Activated T-helper 2 cell treated with anti-CD3 and anti-CD28 coated beads, Interferon-gamma antibody, Interleukin-2, Interleukin-4, amounts not matched to agents 10 μg/mL and 5 μg/mL and 100 μg/mL, durations not matched to agents 14 hours and 24 hours and 36 hours (primary cell): ENCODE measurements at places on chromosomes 4 and X. TPM values are rescaled to one million over a fixed set of nuclear protein-coding genes. Genes with fewer than 3 reads are reported as not detected.

DNA sequence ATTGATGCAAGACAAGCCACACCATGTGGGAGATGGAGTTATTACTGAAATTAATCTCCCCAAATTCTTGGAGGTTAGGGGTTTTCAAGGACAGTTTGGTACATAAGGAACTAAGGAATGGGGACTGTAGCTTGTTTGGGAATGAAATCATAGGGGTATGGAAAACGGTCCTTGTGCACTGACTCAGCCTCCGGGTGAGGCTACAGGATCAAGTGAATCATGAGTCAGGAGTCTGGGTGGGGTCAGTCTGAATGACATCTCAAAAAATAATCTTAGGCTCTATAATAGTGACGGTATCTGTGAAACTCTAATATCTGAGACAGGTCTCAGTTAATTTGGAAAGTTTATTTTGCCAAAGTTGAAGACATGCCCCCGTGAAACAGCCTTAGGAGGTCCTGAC lies 128.5 kb upstream of the CYSLTR1 start:
- no peak overlapping the region for H3K27ac ChIP-seq
- H3K36me3 ChIP-seq = no peaks in the 10 kb centered on the region
- H3K27me3 ChIP-seq = no peaks in the 10 kb centered on the region
- H3K4me3 ChIP-seq = no peak overlapping the region
- no peaks in the 10 kb centered on the region for H3K4me1 ChIP-seq
- DNase-seq = no peak

DNA sequence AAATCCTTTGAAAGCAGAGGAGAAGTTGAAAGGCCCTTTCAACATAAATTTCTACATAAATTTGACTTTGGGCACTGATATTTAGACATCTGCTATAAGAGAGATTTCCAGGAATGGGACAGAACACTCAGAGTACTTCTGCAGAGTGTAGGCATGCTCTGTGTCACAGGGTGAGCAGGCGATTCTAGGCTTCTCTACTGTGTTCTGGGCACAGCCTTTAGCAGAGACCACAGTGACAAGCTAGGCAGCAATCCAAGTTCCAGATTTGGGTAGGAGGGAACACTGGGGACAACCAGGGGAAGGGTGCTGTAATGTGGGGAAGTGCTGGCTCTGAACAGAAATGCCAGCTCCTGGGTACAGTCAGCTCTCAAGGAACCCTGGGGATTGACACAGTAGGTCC lies 6.9 kb downstream of the MAGEA10 start:
- H3K27ac ChIP-seq = no peak overlapping the region
- H3K36me3 ChIP-seq = no peaks in the 10 kb centered on the region
- no peaks in the 10 kb centered on the region for H3K4me1 ChIP-seq
- H3K4me3 ChIP-seq = no peak overlapping the region
- no peaks in the 10 kb centered on the region for H3K27me3 ChIP-seq

- peak overlapping the region; percentile 88 for H3K4me3 ChIP-seq
- peaks cover 10% of the 10 kb centered on the region for H3K4me1 ChIP-seq
- H3K27ac ChIP-seq = peak overlapping the region; percentile 46
Observed at GRCh38 chr4:3291969-3292570, 751 bp upstream of the RGS12 start.

DNA sequence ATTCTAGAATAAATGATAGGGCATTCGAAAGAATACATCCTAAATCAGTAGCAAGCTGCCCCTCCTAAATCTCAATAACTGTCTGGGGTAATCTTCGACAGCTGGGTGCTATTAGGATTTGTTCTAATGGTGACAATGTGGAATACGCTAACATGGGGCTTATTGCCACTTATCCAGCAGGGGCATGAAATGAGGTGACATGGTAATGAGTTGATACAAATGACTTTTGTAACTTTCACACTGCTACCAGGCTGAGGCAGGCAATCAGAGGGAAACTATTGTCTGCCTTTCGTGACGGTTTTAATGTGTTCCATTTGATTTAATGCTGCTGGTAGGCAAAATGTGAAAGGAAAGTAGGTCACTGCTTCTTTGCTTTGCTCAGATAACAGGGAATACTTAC lies 1047.4 kb upstream of the PABPC4L start:
- H3K4me1 ChIP-seq = no peaks in the 10 kb centered on the region
- H3K27ac ChIP-seq = no peak overlapping the region
- H3K4me3 ChIP-seq = no peak overlapping the region
- no peaks in the 10 kb centered on the region for H3K36me3 ChIP-seq
- no peaks in the 10 kb centered on the region for H3K27me3 ChIP-seq
- DNase-seq = no peak

DNA sequence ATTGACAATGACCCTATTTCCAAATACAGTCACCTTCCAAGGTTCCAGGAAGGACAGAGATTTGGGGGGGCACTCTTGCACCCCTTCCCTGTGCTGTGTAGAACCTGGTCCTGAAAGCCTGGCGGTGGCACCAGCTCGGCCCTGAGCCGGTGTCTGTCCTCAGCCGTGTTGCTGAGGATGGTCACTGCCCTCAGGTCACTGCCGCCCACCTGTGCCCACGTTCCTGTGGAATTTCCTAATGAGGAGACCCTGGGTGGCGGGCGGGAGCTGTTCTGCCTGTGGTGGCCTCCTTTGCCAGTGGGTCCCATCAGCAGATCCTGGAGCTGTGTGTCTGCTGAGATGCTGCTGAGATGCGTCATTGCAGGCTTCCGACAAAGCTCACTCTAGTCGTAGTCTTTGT lies 32.9 kb downstream of the NELFA start:
- peak overlapping the region; percentile 5 for H3K27ac ChIP-seq
- H3K36me3 ChIP-seq = peaks cover 78% of the 10 kb centered on the region
- H3K4me1 ChIP-seq = no peaks in the 10 kb centered on the region
- H3K27me3 ChIP-seq = no peaks in the 10 kb centered on the region

DNA sequence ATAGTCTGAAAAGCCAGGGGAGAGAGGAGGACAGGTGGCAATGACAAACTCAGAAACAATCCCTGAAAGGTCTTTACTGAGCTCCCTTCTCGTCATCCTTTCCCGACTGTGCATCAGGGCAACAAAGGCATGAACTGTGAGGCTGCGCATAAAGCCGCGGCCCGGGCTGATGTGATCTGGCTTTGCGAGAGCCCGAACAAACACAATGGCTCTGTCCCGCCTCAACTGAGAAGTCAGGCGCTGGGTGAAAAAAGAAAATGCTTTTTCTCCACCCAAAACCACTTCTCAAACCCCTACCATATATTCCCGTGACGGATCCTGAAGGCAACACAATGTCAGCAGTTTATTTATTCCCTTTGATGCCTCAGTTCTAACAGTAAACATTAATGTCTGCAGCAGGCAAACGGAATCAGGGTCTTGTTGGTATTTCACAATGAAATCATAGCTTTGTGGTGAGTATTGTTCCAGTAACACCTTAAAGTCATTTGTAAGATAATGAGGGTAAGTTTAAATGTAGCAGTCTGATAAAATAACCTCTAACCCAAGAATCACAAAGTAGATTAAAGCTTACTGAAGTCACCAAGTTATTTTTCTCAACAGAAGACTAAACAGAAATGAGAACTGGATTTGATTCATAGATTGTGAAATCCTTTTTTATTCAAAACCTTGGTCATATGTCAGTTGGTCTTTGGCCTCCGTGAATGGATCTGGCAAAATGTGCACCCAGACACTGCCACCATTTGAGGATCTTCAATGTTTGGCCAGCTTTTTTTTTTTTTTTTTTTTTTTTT lies 67.4 kb downstream of the APBB2 start:
- no peak overlapping the region for H3K4me3 ChIP-seq
- no peaks in the 10 kb centered on the region for H3K4me1 ChIP-seq
- H3K27me3 ChIP-seq = peaks cover 3% of the 10 kb centered on the region
- H3K36me3 ChIP-seq = no peaks in the 10 kb centered on the region

- no peaks in the 10 kb centered on the region for H3K27me3 ChIP-seq
- H3K4me3 ChIP-seq = no peak overlapping the region
- H3K27ac ChIP-seq = no peak overlapping the region
- H3K36me3 ChIP-seq = peaks cover 29% of the 10 kb centered on the region
Observed at GRCh38 chrX:44996277-44996676, 123.3 kb downstream of the KDM6A start.

DNA sequence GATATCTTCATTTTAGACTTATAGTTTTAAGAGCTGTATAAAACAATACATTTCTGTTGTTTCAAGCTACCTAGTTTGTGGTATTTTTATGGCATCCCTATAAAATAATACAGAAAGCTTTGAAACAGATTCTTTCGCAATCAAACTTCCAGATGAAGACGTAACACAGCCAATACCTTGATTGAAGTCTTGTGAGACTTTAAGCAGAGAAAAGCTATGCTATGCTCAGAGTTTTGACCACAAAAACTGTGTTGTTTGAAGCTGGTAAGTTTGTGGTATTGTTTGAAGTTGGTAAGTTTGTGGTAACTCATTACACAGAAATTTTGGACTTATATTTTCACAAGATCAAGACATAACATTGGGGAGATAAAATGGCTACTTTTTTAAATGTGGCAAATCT lies 201.8 kb upstream of the UGT8 start:
- DNase-seq = no peak
- H3K36me3 ChIP-seq = no peaks in the 10 kb centered on the region
- peaks cover 3% of the 10 kb centered on the region for H3K27me3 ChIP-seq
- H3K4me3 ChIP-seq = no peak overlapping the region

- no peak for DNase-seq
- no peaks in the 10 kb centered on the region for H3K27me3 ChIP-seq
- H3K36me3 ChIP-seq = peaks cover 62% of the 10 kb centered on the region
- H3K4me3 ChIP-seq = no peak overlapping the region
Observed at GRCh38 chrX:290476-291166, 9.4 kb downstream of the PLCXD1 start.

- H3K4me1 ChIP-seq = no peaks in the 10 kb centered on the region
- no peaks in the 10 kb centered on the region for H3K36me3 ChIP-seq
- DNase-seq = no peak
- no peak overlapping the region for H3K4me3 ChIP-seq
Observed at GRCh38 chrX:108558217-108558616, 118.6 kb downstream of the COL4A5 start.

DMD gene
- 0.84 and 1.0 TPM in 2 replicates for total RNA-seq

DNA sequence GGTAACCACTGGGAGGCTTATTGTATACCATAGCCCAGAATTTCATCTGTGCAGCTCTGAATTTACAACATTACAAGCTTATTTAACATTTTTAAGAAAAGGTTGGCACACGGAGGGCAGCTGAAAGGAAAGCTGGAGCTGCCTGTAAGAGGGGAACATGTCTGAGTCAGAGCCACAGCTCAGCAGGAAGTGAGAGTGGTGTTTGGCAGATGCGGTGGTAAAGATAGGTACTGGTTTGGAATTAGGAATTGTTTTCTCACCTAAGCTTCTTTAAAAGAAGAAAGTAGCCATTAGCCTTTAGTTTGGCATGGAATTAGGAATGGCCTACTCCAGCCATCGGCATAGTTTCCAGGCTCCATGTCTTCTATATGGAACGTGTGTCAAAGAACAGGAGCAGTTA lies 172.5 kb upstream of the ANXA3 start:
- H3K27ac ChIP-seq = no peak overlapping the region
- H3K4me3 ChIP-seq = no peak overlapping the region
- no peaks in the 10 kb centered on the region for H3K36me3 ChIP-seq
- no peak for DNase-seq
- peaks cover 2% of the 10 kb centered on the region for H3K27me3 ChIP-seq

- no peak overlapping the region for H3K4me3 ChIP-seq
- no peaks in the 10 kb centered on the region for H3K4me1 ChIP-seq
- H3K27me3 ChIP-seq = no peaks in the 10 kb centered on the region
- H3K27ac ChIP-seq = no peak overlapping the region
Observed at GRCh38 chr4:148787831-148788477, 345.7 kb upstream of the NR3C2 start.

DNA sequence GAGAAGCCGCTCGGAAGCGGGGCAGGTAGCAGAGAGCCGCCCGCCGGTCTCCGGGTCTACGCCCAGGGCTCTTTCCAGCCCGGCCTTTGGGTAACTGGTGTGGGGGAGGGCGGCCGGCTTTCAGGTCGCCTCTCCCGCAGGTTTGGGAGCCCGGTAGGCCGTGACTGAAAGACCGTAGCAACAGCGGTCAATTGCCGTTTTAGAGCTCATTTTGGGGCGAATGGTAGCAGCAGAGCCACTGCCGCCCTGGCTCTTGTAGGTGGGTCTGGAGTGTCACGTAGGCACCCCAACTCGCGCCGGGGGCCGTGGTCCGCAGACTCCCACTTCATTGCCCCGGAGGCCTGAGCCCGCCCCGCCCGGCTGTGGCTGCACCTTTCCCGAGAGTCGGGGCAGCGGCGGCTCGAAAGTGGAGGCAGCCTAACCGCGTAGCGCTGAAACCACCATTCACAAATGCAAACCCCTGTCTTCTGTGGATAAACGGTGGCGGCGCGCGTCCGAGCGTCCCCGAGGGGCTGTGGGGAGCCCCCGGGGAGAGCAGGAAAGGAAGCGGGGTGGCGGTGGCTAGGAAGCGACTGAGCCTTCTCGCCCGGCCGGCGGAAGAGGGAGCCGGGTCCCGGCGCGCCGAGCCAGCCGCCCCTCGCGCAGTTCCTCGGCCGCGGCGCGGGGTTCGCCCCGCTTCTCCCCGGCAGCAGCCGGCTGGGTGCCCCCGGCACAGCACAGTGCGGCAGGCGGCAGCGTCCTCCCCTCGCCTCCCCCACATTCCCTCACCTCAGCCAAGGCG lies 2185.1 kb upstream of the TENM3 start:
- H3K4me3 ChIP-seq = no peak overlapping the region
- no peak for DNase-seq
- H3K36me3 ChIP-seq = no peaks in the 10 kb centered on the region
- peaks cover 36% of the 10 kb centered on the region for H3K27me3 ChIP-seq
- peaks cover 5% of the 10 kb centered on the region for H3K4me1 ChIP-seq

GRCh38 chr4:176262243-176262642 lies 6.8 kb downstream of the ASB5 start:
- H3K36me3 ChIP-seq = no peaks in the 10 kb centered on the region
- no peak for DNase-seq
- no peaks in the 10 kb centered on the region for H3K4me1 ChIP-seq
- no peak overlapping the region for H3K27ac ChIP-seq

DNA sequence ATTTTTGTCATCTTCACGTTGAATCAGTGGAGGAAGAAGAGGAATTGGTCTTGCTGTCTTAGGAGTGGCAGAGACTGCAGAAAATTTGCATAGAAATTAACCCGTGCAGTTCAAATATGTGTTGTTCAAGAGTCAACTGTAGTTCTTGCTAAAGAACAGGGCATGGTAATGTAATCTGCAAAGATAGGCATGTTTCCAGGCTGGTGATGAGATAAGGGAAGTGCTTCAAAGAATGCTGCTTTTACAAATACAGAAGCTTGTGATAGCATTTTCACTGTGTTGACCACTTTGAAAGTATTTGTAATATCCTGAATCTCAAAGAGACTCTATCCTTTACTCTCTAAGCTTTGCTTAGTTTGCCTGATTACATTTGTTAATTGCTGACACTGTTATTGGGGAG lies 60.1 kb downstream of the PRRG1 start:
- H3K27me3 ChIP-seq = no peaks in the 10 kb centered on the region
- no peak overlapping the region for H3K4me3 ChIP-seq
- no peak overlapping the region for H3K27ac ChIP-seq
- H3K4me1 ChIP-seq = no peaks in the 10 kb centered on the region
- H3K36me3 ChIP-seq = no peaks in the 10 kb centered on the region
- no peak for DNase-seq

GLRA3 gene
- not detected in 2 replicates for total RNA-seq

DNA sequence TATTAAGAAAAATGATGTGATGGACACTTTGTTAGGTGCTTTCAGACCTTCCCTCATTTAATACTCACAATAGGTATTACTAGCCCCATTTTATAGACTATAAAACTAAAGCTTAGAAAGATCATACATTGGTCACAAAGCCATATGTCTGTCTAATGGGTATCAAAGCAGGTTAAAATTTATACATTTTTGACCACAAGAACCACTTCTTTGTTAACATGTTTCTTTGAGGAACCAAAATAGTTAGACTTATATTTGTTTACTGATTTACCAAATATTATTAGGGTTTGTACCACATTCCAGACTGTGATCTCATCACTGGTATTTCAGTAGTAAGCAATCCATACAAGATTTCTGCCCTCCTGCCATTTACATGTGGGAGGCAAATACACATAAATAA lies 363.3 kb downstream of the NAF1 start:
- H3K4me3 ChIP-seq = no peak overlapping the region
- H3K27ac ChIP-seq = no peak overlapping the region
- H3K4me1 ChIP-seq = no peaks in the 10 kb centered on the region
- DNase-seq = no peak
